ENCODE measurements at places on chromosomes 6 and 20. TPM values are rescaled to one million over a fixed set of nuclear protein-coding genes. Genes with fewer than 3 reads are reported as not detected.

- no peak overlapping the region for H3K27ac ChIP-seq
- H3K27me3 ChIP-seq, result no peaks in the 10 kb centered on the region
- no peak overlapping the region for H3K4me3 ChIP-seq
- DNase-seq, result no peak
- no peaks in the 10 kb centered on the region for H3K36me3 ChIP-seq
- H3K4me1 ChIP-seq, result no peaks in the 10 kb centered on the region
Measured at GRCh38 chr6:126312013-126312665, 27.8 kb upstream of the CENPW start.

GRCh38 chr6:149335924-149336608 lies 18.6 kb downstream of the TAB2 start:
- peak overlapping the region; percentile 51 for H3K27ac ChIP-seq
- H3K36me3 ChIP-seq, result no peaks in the 10 kb centered on the region
- no peak for DNase-seq
- peaks cover 82% of the 10 kb centered on the region for H3K4me1 ChIP-seq
- H3K27me3 ChIP-seq, result no peaks in the 10 kb centered on the region

GRCh38 chr6:107235511-107235910 lies 120.2 kb upstream of the BEND3 start:
- no peak overlapping the region for H3K4me3 ChIP-seq
- DNase-seq, result no peak
- H3K4me1 ChIP-seq, result peaks cover 9% of the 10 kb centered on the region
- no peaks in the 10 kb centered on the region for H3K27me3 ChIP-seq
- H3K36me3 ChIP-seq, result no peaks in the 10 kb centered on the region
- H3K27ac ChIP-seq, result no peak overlapping the region

Gene RRAGD
- total RNA-seq, result 6.4 TPM

Gene ZC2HC1B
- not detected for total RNA-seq

Measured in vagina (tissue), 2 donors.